ENCODE measurements at places on chromosomes 2 and 18.
A peak's percentile ranks its signal among the peaks of the same experiment; 100 is the strongest.

DNA sequence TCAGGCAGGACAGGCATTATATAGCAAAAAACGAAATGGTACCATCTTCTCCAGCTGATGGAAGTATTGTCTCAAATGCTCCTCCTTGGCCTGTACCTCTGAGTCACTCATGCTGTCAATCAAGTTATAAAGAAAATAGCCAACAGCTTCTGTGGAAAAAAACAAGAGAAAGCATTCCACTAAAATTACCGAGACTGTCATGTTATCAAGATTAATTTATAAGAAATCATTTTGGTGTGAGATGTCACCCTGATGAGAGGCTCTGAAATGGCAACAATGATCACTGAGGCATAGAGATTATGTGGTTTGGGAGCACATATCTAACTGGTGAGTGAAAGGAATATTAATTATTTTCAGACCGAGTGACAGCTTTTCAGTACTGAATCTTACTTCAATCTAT is 47.4 kb downstream of the LRPPRC start:
- DNase-seq: no peak

DNA sequence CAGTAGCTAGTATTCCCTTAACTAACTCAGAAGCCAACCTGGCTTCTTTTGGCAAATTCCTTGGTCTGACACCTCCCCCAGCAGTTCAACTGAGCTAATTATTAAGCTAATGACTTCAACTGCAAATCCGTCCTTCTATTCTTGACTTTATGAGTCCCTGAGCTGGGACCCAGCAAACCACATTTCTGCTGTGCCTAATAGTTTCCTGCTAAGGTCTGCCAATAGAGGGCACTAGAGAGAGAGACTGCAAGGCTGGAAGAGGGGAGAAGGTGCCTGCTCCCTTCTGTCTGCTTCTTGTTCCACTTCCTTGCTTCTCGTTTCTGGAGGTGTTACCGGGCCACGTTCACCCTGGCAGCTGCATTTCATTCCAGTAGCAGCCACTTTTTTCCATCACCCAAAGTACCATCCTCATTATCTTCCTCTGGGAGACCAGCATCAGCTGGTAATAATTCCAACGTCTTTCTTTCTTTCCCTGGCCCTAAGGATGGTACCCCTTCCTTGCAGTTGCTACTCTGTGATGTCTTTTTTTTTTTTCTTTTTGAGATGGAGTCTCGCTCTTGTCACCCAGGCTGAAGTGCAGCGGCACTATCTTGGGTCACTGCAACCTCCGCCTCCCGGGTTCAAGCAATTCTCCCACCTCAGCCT is 352.0 kb downstream of the TNS1 start:
- DNase-seq: peak; percentile 77

GRCh38 chr18:48945953-48946217 is 4.9 kb downstream of the SMAD7 start:
- DNase-seq: no peak

GRCh38 chr2:25279091-25279651 is 62.6 kb downstream of the DNMT3A start:
- no peak for DNase-seq

DNA sequence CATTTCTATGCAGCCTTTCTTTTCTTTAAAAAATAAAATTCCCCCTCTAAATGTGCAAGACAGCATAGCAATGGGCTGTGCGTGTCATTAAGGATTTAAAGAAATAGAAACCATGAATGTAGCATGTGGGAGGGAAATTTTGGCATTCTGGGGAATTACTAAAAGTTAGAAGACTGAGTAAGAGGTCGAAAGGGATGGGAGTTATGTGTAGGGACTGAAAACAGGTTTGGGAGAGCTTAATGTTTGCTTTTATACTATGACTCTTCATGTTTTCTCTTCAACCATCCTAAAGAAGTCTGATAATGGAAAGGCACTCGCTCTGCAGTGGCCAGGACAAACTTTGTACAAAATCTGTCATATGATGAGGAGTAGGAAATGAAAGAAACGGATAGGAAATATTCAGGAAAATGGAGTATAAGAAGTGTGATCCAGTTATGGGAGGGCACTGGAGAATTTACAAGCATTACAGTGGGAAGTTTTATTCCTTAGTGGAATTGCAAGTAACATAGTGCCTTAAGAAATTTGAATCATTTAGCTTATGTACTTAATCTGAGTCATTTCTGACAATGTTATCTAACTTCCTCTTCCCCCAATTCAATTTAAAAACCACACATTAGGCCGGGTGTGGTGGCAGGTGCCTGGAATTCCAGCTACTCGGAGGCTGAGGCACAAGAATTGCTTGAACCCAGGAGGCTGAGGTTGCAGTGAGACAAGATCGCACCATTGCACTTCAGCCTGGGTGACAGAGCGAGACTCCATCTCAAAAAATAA is 20.6 kb downstream of the TMEM87B start:
- DNase-seq: peak; percentile 54

DNA sequence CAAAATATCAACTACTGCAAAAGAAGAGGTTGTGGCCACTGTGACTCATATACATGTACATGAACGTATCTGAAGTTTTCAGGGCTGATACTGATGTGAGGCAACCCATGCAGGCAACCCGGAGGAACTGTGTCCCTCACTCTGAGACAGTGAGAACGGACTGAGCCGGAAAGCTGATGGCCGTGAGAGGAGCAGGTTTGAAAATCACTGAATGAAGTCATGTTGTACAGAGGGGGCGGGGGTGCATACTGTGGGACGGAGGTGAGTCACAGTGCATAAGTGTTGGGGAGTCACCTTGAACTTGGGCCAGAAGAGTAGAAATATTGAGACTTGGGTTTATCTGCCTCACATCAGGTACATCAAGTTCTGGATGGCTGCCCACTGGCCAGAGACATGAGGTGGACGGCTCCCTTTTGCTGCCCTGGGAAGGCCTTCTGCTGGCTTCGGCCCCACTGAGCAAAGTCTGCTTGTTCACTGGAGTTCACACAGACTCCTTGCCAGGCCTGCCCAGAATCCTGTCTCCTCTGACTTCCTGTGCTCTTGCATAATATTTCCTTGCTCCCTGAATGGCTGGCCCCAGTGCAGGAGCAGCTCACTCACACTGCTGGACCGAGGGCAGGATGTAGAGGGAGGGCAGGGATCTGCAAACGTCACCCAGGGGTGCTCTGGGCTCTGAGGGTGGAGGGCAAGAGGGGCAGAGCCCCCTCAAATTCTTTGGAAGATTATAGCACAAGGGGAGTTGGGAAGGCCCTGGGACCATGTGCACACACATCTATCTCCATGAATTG is 18.1 kb downstream of the EPAS1 start:
- peak; percentile 96 for DNase-seq

- peak; percentile 75 for DNase-seq
Measured at GRCh38 chr2:44244135-44244871, 31.0 kb upstream of the SLC3A1 start.

DNA sequence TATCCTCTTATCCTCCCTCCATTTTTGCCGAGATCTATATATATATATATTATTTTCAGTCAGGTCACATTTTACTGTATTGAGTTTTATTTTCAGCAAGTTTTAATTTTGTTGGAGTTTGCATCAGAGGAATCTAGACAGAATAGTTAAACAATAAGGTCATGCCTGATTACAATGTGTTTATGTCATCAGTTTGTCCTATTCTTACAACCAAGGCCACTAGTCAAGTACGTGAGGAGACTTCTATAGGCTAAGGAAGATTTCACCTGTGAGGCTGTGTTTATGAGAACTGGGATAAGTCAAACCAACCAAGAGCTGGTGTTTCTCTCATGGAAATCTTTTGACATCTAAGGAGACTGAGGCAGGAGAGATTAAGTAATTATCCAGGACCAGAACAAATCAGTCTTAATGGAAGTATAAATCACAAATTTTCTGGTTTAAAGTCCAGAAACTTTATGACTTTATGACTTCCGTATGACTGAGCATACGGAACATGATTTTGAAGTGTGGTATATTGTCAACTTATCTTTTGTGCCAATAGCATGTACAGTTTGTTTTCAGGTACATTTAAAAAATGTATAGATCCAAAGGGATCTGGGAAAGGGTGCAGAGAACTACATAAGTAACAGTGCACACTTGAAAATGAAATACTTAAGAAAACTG is 100.0 kb upstream of the DTNA start:
- no peak for DNase-seq

DNA sequence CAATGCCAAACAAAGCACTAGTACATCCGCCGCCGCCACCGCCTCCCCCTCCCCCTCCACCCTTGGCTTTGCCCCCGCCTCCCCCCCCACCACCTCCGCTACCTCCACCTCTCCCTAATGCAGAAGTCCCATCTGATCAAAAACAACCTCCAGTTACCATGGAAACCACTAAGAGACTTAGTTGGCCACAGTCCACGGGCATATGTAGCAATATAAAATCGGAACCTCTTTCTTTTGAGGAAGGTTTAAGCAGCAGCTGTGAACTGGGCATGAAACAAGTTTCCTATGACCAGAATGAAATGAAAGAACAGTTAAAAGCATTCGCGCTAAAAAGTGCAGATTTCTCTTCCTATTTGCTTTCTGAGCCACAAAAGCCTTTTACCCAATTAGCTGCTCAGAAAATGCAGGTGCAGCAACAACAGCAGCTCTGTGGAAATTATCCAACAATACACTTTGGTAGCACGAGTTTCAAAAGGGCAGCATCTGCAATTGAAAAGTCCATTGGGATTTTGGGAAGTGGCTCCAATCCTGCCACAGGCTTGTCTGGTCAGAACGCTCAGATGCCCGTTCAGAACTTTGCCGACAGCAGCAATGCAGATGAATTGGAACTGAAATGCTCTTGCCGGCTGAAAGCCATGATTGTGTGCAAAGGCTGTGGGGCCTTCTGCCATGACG is 168.0 kb downstream of the ASXL3 start:
- no peak for DNase-seq

DNA sequence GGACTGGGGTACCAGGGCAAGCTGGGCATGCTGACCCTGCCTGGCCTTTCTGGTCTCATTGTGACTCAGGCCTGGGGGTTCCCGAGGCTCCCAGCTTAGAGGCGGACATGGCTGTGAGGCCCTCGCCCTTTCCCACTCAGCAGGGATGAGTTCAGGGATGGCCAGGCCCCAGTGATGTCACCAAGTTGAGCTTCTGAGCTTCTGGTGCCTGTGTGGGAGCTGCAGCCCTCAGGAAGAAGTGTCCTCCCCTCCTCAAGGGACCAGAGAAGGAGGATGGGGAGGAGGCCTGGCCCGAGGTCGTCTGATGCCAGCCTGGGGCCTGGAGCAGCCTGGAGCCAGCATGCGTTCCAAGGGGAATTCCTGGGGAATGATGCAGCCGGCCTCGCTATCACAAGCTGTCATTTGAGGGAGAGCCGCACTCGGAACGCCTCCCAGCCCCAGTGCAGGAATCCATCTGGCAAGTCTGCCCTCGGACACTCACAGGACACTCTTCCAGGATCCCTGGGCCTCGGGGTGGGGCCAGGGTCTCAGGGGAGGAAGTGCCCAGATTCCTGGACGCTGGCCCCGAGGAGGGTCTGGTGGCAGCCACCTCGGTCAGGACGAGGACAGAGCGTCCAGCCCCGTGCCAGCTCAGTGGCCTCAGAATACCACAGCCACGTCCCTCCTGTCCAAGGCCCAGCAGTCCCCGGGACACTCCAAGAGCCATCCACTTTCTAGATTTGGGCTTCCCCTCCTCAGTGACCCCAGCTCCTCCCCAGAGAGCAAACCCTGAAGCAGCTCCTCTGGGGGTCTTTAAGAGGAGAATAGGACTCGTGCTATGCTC is 61.2 kb upstream of the GPC1 start:
- peak; percentile 97 for DNase-seq

DNA sequence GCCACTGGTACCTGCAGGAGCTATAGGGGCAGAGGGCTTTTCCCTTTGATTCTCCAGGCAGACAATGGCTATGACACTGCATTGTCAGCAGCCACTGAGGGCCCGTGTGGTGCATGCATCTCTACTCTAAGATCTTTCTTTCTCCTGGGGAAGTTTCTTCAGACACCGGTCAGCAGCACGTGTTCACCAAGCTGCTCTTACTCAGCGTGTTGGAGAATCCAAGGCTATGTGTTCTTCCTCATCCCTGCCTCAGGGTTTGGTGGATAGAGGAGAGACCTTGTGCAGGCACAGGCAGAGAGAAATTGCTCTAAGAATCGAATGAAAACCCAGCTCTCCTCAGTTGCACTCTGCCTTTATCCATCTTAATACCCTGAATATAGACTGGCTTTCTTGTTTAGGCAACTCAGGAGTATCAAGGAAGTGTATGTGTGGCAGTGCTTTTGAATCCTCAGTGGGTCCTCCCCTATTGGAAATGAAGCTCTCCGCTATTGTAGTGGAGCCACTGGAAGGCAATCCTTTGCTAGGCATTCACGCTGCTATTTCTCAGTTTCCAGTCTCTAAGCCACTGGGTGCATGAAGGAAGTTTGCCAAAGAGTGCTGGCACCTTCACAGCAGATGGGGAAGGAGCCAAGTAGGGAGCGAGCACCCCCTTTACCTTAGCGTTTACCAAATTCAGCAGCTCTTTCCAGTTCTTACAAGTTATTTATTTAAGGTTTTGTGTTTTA is 86.9 kb upstream of the EML6 start:
- DNase-seq: no peak

- DNase-seq: peak; percentile 48
Measured at GRCh38 chr2:70123051-70123828, 36.0 kb downstream of the PCBP1 start.

DNA sequence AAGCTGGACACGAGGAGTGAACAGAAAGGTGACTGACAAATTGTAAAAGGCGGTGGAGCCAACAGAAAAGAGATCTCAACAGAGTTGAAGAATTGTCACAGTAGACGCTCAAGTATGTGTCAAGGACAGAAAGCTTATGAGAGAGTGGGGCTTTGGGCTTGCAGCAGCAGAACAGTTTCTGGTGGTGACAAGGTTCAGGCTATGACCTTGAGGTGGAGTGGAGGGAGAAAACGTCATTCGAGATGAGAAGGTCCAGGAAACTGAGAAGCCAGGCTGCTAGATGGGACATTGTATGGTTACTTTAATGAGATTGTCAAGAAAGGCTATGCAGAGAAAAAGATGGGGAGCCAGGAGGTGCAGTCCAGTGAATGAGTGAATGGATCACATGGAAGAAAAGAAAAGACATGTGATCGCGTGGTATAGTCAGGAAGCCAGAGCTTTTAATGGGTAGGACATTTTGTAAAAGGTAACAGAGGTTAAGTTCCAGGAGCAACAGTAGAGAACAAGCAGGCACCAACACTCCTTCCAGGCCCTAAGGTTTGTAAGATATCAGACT is 91.1 kb upstream of the EPC2 start:
- no peak for DNase-seq

- no peak for DNase-seq
Measured at GRCh38 chr18:63192885-63193349, 126.7 kb downstream of the BCL2 start.

DNA sequence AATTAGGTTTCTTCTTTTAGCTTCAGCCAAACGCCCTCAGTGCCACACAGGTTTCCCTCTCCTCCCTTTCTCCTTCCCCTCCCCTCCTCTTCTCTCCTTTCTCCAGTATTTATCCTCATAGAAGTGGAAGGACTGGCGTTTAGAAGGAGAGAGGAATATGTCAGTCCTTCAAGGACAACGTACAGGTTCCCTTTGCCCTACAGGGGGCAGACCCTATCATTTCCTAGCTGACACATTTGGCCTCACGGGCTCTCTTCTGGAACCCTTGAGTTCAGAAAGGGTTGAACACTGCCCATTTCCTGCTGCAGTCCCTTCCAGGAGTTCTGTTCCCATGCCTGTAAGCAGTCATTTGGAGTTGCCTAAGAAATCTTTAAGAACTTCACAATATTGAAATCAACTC is 46.1 kb downstream of the CDCA7 start:
- peak; percentile 22 for DNase-seq
